Progenitor cell of endocrine pancreas (in vitro differentiated cells): ENCODE measurements at places on chromosomes 3 and 15.

- DNase-seq = peak; percentile 88
These were observed at the start of gene CELF6 for GRCh38 chr15:72319985-72320671. CELF6 (minus strand) TSS chr15:72320157; CDS start chr15:72319874, 283 bp downstream.

GRCh38 chr15:20386198-20386597 lies 155.4 kb downstream of the GOLGA6L6 start:
- no peak for DNase-seq

GRCh38 chr3:138065949-138066348 lies 49.5 kb downstream of the DZIP1L start:
- no peak for DNase-seq

GRCh38 chr15:55627730-55628368 lies 39.7 kb upstream of the PYGO1 start:
- DNase-seq = no peak

DNA sequence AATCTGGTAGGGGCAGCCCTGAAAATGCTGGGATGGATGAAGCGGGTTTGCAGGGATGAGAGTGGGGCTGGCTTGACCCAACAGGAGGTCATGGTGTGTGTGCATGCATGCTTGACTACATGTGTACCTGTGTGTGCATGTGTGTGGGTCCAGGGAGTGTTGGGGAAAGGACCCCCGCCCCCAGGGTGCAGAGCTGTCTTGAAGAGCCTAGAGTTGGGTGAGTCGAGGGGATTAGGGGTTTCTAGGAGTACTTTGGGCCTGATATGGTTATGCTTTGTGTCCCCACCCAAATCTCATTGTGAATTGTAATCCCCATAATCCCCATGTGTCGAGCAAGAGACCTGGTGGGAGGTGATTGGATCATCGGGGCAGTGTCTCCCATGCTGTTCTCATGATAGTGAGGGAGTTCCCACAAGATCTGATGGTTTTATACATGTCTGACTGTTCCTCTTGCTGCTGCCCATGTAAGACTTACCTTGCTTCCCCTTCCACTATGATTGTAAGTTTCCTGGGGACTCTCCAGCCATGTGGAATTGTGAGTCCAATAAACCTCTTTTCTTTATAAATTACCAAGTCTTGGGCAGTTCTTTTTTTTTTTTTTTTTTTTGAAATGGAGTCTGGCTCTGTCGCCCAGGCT lies 5.2 kb upstream of the LCTL start:
- no peak for DNase-seq

- DNase-seq = no peak
These were observed 197.5 kb upstream of the BCL6 start for GRCh38 chr3:187942658-187943241.

DNA sequence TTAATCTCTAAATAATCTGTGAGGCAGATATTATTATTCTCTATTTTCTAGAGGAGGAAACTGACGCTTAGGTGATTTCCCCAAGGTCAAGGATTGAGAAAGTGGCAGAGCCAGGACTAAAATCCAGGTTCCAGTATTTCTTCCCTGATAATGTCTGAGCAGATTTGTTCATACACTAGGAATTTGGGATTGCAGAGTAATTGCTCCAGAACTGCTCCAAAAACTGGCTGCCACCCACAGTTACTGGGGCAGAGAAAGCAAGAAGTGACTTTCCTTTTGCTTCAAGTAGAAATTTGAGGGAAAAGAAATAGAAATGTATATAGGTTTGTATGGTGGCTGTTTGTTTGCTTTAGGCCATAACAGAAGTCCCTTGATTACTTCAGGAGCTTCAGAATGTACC lies 60.6 kb downstream of the SLC12A8 start:
- DNase-seq = no peak

GRCh38 chr3:52891164-52891563 lies 6.2 kb downstream of the STIMATE start:
- no peak for DNase-seq

DNA sequence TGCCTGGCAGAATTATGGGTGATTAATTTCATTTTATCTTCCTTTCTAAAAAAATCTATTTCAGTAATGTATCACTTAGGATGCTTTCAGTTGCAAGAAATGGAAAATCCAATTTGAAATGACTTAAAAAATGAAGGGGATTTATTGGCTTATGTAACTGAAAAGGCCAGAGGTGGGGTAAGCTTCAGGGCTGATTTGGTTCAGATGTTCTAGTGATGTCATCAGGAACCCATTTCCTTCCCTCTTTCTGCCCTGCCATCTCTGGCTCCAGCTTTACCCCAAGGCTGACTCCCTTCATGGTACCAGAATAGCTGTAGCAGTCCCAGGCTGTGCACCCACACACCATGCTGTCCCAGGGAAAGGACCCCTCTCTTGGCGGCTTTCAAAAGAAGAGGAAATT lies 18.5 kb upstream of the REC114 start:
- no peak for DNase-seq
